ELF-1 (cell line): ENCODE measurements at places on chromosomes 3 and 15.

GRCh38 chr3:171879472-171879871 is 36.3 kb downstream of the TMEM212 start:
- DNase-seq = no peak

DNA sequence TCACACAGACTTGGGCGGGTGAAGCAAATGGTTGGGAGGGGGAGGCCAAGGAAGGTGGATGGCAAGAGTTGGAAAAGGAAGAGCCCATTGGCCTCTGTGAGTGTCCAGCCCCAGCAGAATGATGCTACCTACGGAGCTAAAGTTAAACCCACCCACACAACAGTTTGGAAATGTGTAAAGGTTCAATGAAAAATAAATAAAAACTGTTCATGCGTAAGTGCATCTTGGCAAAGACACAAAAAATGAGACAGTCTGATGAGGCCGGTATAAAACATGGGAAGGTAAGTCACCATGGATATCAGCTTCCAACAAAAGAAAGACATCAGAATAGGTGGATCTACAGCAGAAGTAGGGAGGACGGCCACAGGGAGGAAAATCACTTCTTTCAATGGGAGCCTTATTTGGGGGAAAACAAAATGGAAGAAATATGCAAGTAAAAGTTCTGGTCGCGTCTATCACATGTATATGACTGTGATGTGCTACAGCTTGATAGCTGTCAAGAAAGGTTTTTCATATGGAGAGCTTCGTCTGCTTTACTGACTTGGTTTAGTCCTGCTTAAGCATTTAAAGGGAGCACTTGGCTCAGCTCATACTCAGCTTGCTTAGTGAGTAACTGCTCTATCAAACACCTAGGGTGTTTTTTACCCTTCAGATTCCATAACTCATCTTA is 82.8 kb downstream of the TIGIT start:
- DNase-seq = no peak

GRCh38 chr3:6714962-6715361 is 146.0 kb upstream of the GRM7 start:
- no peak for DNase-seq

- no peak for DNase-seq
These were observed 142.7 kb upstream of the ATP11B start for GRCh38 chr3:182650568-182651128.

- DNase-seq = no peak
These were observed 116.7 kb upstream of the PLCL2 start for GRCh38 chr3:16768014-16768413.

DNA sequence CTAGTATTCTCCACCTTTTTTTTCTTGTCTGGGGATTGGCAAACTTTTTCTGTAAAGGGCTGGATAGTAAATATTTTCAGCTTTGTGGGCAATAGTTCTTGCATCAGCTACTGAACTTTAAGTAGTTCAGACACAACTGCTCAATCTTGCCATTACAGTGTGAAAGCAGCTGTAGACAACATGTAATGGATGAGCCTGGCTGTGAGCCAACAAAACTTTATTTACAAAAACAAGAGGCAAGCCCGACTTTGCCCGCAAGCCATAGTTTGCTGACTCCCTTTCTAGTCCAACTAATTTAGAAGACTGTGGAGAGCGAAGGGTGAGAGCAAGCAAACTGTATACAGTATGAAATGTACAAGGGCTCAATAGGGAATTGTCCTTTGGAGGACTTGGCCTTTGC is 6.2 kb downstream of the FRMD4B start:
- no peak for DNase-seq

DNA sequence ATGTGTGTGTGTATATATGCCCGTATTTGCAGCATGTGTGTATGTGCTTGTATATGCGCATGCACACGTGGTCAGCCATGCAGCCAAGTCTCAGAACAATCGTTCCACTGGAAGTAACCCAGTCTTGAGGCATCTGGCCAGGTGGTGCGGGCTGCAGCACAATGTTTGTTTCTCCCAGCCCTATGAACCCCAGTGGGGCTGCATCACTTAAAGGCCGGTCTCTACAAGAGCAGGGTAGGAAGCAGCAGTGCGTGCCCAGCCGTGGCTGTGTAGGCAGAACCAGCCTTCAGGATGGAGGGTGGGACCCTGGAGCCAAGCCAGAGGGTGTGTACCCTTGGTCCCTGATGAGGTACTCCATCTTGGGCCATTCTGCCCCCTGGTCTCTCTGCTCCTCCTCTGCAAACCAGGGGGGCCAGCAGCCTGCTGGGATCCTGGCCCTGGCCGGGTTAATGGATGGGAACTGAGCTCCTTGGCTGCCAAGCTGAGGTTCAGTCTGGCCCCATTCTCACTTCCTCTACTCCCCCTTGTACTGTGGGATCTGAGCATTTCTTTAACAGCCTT is 11.8 kb downstream of the KLF13 start:
- DNase-seq = no peak

GRCh38 chr3:52777959-52778805 is 783 bp downstream of the ITIH1 start:
- no peak for DNase-seq

DNA sequence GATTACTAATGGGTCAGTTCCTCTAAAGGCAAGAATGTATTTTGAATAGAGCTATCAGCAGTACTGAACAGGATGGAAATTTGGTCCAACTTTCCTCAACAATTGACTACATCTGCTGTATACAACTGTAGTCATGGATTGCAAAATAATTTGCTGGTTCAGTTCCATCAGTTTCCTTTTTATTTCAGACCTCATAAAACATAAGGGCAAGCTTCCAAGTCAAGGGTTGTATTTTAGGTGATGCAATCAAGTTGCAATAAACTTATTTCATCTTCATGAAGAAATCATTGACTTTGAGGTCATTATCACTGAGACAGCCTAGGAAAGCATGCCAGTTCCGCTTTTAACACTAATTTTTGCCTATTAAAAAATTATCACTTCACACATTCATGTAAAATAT is 90.4 kb upstream of the TSEN2 start:
- no peak for DNase-seq

GRCh38 chr3:514192-514591 is 317.6 kb downstream of the CHL1 start:
- no peak for DNase-seq

- no peak for DNase-seq
These were observed 165.2 kb upstream of the THBS1 start for GRCh38 chr15:39415634-39416033.

DNA sequence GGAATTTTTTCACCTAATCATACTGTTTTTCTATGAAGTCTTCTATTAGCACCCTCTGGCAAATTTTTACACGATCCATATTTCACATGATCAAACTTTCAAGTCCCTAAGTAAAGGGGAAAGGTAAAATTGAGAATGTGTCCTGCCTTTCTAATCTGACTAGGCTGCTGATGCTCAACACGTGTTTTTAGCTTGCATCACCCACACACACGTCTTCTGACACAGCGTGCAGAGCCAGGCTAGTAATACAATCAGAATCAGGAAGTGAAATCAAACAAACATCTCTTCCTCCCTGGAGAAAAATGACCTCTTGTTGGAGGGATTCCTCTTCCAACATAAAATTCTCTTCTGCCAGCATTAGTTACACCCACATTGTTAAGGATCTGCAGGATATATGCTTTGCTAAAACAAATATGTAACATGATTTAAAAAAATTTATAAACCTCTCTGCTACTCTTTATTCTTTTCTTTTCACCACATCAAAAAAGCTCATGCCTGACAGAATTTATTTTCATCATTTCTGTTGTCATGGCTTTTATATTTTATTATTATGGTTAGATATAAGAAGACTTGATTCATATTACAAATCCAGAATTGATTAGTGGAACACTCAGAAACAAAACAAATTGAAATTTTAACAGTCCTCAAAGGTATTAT is 122.4 kb downstream of the RAP2B start:
- DNase-seq = no peak

DNA sequence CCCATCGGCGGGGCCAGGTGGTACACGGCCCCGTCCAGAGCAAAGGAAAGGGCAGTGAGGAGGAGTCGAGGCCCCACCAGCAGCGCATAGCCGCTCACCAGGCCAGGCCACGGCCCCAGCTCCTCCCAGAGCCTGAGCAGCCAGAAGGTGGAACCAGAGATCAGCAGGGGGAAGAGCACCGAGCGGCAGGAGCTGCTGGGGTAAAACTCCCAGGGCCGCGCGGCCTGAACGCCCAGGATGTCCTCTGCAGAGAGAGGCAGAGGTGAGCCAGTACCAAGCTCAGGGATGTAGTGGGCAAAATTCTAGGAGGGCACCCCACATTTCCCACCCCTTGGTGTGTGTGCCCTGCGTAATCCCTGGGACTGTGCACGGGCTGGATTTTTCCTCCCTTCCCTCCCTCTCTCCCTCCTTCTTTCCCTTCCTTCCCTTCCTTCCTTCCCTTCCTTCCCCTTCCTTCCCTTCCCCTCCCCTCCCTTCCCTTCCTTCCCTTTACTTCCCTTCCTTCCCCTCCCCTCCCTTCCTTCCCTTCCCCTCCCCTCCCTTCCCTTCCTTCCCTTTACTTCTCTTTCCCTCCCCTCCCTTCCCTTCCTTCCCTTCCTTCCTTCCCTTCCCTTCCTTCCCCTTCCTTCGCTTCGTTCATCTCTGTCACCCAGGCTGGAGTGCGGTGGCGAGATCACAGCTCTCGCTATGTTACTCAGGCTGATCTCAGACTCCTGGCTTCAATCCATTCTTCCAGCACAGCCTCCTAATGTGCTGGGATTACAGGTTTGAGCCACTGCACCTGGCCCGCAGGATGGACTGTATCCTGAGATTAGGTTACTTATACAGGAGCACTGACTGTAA is 6.3 kb upstream of the NCBP2 start:
- peak; percentile 89 for DNase-seq

DNA sequence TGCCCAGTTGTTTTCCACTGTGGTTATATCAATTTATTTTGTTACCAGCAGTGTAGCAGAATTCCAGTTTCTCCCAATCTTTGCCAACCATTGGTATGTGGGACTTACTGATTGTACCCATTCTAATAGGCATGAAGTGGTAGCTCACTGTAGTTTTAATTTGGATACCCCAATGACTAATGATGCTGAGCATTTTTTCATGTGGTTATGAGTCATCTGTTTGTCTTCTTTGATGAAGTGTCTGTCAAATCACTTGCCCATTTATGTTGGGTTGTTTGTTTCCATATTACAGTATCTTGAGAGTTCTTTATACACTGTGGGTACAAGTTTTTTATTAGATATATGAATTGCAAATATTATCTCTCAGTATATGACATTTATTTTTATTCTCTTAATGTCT is 644.3 kb downstream of the NR2F2 start:
- DNase-seq = no peak

GRCh38 chr3:29245441-29245840 is 35.4 kb upstream of the RBMS3 start:
- DNase-seq = no peak

GRCh38 chr15:52162260-52162659 is 28.9 kb downstream of the GNB5 start:
- no peak for DNase-seq

- DNase-seq = no peak
These were observed 25.1 kb downstream of the PCSK6 start for GRCh38 chr15:101464256-101464998.

DNA sequence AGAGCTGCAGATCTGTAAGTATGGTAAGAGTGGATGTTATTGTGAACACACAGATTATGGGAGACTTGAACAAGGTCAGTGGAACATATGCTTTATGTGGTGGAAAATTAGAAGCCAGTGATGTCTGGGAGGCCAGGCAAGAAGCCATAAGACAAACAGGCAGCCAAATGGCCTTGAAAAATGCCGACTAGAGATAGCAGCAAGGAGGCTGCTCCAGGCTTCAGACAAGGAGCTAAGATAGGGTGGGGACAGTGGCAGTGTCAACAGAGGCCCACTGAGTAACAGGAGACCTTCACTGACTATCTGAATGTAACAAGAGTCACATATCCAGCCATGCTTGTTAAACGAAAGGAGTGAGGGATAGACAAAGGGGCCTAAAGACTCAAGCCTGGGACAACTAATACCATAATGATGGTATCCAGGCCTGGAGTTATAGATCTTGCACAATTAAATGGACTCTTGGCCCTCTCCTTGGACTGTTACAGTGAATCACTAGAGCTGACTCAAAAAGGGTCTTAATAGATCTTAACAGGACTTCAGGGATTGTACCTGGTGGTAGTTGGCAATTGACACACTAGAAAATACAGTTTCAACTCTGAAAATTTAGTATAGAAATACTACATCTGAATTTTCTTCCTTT is 50.6 kb downstream of the CFAP20DC start:
- no peak for DNase-seq

- no peak for DNase-seq
These were observed 42.5 kb downstream of the CHSY1 start for GRCh38 chr15:101209285-101209845.

DNA sequence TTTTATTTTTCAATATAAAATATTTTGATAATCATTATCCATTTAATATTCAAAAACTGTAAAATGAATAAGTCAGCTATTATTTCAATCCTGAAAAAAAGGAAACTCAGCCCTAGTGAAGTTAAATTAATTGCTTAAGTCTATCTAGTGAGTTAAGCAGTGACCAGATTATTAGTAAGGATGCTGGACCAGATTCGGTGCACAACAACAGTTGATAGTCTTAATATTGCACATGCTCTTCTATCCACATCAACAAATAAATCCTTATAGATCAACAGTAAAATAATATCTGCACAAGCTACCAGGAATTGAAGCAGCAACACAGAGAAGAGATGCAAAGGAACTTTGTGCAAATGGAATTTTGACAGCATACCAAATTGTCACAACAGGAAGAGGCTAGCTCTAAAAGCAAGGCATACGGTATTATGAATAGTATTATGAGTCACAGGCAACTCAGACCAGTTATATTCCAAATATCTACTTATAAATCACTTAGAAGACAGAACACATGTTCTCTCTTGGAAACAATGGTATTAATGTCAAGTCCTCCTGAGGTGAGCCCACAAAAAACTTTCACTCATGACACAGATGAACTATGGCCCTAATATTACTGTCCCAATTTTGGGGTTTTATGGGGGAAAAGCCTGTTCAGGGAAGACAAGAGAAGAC is 24.9 kb downstream of the VPS13C start:
- DNase-seq = no peak

GRCh38 chr3:45479621-45480035 is 91.3 kb downstream of the LARS2 start:
- DNase-seq = peak; percentile 15

DNA sequence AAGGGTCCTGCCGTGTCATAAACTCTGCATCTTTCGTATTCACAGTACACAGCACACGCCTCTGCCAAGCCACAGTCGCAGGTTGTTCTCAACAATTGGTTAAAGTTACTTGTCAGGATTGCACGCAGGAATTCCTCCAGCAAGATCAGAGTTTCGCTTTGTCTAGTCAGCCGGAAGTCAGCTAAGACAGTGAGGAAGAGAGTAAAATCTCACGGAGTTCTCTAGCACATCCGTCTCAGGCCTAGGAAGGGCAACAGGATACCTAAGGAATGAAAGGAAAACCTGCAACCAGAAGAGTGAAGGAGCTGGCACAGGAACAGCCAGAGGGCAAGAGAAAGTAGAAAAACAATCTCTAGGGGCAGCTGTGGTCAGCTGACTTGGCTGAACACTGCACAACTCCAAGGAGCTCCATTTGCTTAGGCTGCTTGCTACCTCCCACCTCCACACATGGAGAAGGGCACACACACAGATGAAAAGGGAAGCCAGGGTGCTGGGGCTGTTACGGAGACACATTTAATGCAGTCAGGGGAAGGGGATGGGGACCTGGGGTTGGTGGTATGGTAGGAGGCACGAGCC is 23.7 kb downstream of the RORA start:
- peak; percentile 26 for DNase-seq
